SK-N-MC (cell line): ENCODE measurements at places on chromosomes 7 and 10.

GRCh38 chr7:134695321-134695860 is 48.7 kb downstream of the BPGM start:
- DNase-seq: no peak

- no peak for DNase-seq
Measured at GRCh38 chr10:32995751-32996150, 37.7 kb upstream of the ITGB1 start.

GRCh38 chr7:95867309-95867708 is 95.0 kb downstream of the DYNC1I1 start:
- DNase-seq: no peak

- no peak for DNase-seq
Measured at GRCh38 chr10:88270061-88270808, 312.9 kb downstream of the RNLS start.

DNA sequence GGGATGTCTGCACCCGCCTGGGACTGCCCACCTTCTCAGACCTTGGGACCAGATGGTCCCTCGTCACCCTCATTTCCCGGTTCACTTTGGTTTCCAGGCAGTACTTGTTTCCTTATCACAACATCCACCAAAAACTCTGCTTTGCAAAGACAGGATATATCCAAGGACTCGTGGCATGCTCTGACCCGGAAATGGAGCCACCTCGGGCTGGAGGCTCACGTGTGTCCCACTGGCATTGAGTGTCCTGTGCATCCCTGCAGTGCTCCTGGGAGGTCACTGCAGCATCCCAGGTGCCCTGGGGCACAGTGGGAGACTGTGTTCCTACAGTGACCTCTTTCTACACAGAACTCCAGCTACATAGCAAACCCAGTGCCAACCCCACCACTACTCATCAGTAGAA is 611.9 kb upstream of the FOXK1 start:
- DNase-seq: no peak

GRCh38 chr10:52312942-52313255 is 1.2 kb upstream of the DKK1 start:
- DNase-seq: no peak
